Naive thymus-derived CD4-positive, alpha-beta T cell (primary cell): ENCODE measurements at places on chromosomes 1 and 21. TPM values are rescaled to one million over a fixed set of nuclear protein-coding genes. Genes with fewer than 3 reads are reported as not detected.

TESK2 gene
- total RNA-seq = 7.4 TPM

INSRR gene
- 0.43 and 0.63 TPM in 2 replicates for total RNA-seq

RAD54L gene
- 3.0 TPM for total RNA-seq

MRPS21 gene
- 67.5 TPM for total RNA-seq

C1QC gene
- total RNA-seq = not detected

PCBP3 gene
- total RNA-seq = 5.2 TPM

SYCP1 gene
- total RNA-seq = not detected

PALMD gene
- total RNA-seq = not detected in 2 replicates

CYYR1 gene
- not detected for total RNA-seq

TTC4 gene
- total RNA-seq = 22.1 and 25.8 TPM in 2 replicates

KPNA6 gene
- 51.6 TPM for total RNA-seq

GALE gene
- total RNA-seq = 8.1 TPM

SLAMF9 gene
- total RNA-seq = not detected in 2 replicates

CD53 gene
- 275 TPM for total RNA-seq

KRTAP13-2 gene
- total RNA-seq = not detected

DNA sequence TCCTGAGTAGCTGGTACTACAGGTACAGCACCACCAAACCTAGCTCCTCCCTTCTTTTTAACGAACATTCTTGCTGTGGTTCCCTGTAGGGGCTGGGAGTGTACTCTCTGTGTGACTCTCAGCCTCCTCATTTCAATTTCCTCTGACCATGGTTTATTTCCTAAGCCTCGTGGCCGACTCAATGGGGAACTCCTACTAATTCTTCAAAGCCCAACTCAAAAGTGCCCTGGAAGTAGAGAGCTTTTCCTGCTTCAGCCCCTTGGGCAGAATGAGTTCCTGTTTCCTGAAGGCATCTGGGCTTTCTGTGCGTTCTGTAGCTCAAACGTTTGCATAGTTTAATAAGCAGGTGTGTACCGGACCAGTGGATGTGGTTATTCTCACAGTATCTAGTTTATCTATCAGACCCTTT lies 70.9 kb upstream of the ACOT11 start:
- H3K27ac ChIP-seq = peak overlapping the region; percentile 64
- no peak for DNase-seq
- peaks cover 48% of the 10 kb centered on the region for H3K4me1 ChIP-seq

DNA sequence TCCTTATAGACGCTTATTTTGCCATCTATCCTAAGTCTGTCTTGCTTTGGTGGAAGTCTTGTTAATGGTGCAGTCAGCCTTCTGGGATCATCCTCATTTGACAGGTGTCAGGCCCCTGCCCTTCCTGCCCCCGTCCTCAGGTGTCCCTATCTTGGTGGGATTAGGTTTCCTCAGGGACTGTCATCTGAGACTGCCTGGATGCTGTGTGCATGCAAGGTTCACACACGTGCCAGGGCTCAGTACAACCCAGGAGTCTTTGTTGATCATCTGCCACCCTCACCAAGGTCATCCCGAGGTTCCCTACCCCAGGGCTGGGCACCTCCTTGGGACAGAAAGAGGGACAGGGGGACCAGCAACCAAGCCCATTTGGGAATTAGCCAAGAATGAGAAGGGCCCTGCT lies 18.0 kb downstream of the PADI2 start:
- H3K4me1 ChIP-seq = no peaks in the 10 kb centered on the region
- H3K4me3 ChIP-seq = no peak overlapping the region
- no peaks in the 10 kb centered on the region for H3K27me3 ChIP-seq
- no peak overlapping the region for H3K27ac ChIP-seq

- H3K4me3 ChIP-seq = no peak overlapping the region
- no peaks in the 10 kb centered on the region for H3K4me1 ChIP-seq
- peaks cover 4% of the 10 kb centered on the region for H3K36me3 ChIP-seq
- H3K27me3 ChIP-seq = no peaks in the 10 kb centered on the region
- DNase-seq = no peak
Observed at GRCh38 chr1:230913496-230913895, 45.2 kb upstream of the C1orf198 start.

GRCh38 chr1:7470904-7471638 lies 300.0 kb upstream of the VAMP3 start:
- no peak for DNase-seq
- no peak overlapping the region for H3K27ac ChIP-seq

- H3K27ac ChIP-seq = no peak overlapping the region
- no peak for DNase-seq
- peaks cover 38% of the 10 kb centered on the region for H3K4me1 ChIP-seq
- H3K4me3 ChIP-seq = no peak overlapping the region
- H3K27me3 ChIP-seq = no peaks in the 10 kb centered on the region
Observed at GRCh38 chr1:156104065-156104810, 10.3 kb upstream of the LMNA start.

DNA sequence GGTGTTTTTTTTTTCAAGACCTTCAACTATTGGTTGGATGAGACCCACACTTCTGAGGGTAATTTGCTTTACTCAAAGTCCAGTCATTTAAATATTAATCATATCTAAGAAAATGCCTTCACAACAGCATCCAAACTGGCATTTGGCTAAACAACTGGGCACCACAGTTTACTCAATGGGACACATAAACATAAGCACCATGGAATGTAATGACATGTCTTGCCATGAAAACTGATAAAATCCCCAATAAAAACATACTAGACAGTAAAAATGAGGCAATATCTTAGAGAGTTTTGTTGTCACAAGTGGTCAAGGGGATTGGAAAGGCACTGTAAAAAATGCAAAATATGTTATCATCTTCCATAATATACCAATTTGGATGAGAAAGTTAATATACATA lies 838.8 kb upstream of the ADAMTS5 start:
- no peaks in the 10 kb centered on the region for H3K36me3 ChIP-seq
- no peak overlapping the region for H3K27ac ChIP-seq
- no peak for DNase-seq
- H3K4me3 ChIP-seq = no peak overlapping the region

- H3K36me3 ChIP-seq = no peaks in the 10 kb centered on the region
- H3K4me1 ChIP-seq = peaks cover 21% of the 10 kb centered on the region
- no peaks in the 10 kb centered on the region for H3K27me3 ChIP-seq
- no peak for DNase-seq
Observed at GRCh38 chr1:113903501-113904292, 902 bp downstream of the AP4B1 start.

DNA sequence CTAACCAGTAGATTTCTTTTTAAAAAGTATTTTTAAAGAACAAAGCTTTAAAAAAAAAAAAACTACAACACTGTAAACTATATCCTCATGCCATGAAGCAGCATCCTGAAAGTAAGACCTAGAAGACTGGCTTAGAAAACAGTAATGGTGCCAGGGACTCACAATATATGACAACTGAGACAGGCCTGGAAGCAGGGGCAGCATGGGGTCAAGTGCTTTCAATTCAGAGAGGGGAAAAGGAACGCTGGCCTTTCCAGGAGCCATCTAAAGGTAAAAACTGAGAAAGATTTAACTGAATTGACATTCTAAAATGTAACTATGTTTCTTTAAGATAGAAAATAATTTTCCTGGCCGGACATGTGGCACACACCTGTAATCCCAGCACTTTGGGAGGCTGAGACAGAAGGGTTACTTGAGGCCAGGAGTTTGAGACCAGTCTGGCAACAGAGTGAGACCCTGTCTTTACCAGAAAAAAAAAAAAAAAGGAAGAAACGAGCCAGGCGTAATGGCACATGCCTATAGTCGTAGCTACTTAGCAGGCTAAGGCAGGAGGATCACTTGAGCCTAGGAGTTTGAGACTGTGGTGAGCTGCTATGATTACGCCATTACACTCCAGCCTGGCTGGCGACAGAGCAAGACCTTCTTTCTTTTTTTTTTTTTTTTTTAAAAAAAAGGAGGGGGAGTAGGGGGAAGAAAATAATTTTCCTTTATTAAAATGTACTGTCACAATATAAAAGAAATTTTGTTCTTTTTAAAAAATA lies 54.1 kb downstream of the SLC35D1 start:
- no peaks in the 10 kb centered on the region for H3K27me3 ChIP-seq
- peaks cover 4% of the 10 kb centered on the region for H3K36me3 ChIP-seq
- no peak overlapping the region for H3K4me3 ChIP-seq
- no peak overlapping the region for H3K27ac ChIP-seq
- no peaks in the 10 kb centered on the region for H3K4me1 ChIP-seq

GRCh38 chr1:14748977-14749376 lies 150.5 kb downstream of the KAZN start:
- H3K4me1 ChIP-seq = no peaks in the 10 kb centered on the region
- H3K27ac ChIP-seq = no peak overlapping the region
- no peak for DNase-seq
- H3K27me3 ChIP-seq = no peaks in the 10 kb centered on the region

- H3K4me3 ChIP-seq = no peak overlapping the region
- peaks cover 44% of the 10 kb centered on the region for H3K4me1 ChIP-seq
- no peaks in the 10 kb centered on the region for H3K27me3 ChIP-seq
Observed at GRCh38 chr1:12443151-12443550, 174.9 kb downstream of the DHRS3 start.

DNA sequence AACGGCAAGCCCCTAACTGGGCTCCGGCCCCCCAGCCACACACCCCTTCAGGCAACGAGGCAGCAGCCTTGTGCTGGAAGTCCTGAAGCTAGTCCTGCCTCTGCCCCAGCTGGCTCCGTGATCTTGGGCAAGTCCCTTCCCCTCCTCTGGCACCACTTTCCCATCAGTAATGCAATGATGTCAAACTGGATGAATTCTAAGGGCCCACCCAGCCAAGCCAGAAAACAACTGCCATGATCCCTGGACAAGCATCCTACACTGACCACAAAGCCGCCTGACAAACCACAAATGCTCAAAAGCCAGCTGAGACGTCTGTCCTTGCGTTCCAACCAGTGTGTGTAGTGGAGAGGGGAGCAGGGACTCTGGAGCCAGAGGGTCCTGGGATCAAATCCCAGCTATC lies 26.8 kb downstream of the IFFO2 start:
- H3K27me3 ChIP-seq = no peaks in the 10 kb centered on the region
- H3K4me3 ChIP-seq = no peak overlapping the region
- no peaks in the 10 kb centered on the region for H3K36me3 ChIP-seq
- DNase-seq = no peak
- no peak overlapping the region for H3K27ac ChIP-seq

GRCh38 chr1:213688655-213689054 lies 299.1 kb upstream of the PROX1 start:
- DNase-seq = no peak
- no peak overlapping the region for H3K4me3 ChIP-seq
- H3K4me1 ChIP-seq = no peaks in the 10 kb centered on the region
- H3K36me3 ChIP-seq = no peaks in the 10 kb centered on the region
- no peaks in the 10 kb centered on the region for H3K27me3 ChIP-seq

DNA sequence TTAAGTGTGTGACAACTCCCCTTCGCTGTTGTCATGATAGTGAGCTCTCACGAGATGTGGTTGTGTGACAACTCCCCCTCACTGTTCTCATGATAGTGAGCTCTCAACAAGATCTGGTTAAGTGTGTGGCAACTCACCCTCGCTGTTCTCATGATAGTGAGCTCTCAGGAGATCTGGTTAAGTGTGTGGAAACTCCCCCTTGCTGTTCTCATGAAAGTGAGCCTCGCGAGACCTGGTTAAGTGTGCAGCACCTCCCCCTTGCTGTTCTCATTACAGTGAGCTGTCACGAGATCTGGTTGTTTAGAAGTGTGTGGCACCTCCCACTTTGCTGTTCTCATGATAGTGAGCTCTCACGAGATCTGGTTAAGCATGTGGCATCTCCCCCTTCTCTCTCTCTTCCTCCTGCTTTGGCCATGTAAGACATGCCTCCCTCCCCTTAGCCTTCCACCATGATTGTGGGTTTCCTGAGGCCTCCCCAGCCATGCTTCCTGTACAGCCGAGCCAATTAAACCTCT lies 25.1 kb upstream of the LSS start:
- H3K4me3 ChIP-seq = no peak overlapping the region
- H3K36me3 ChIP-seq = peaks cover 18% of the 10 kb centered on the region
- peaks cover 14% of the 10 kb centered on the region for H3K4me1 ChIP-seq
- DNase-seq = peak; percentile 17
- no peaks in the 10 kb centered on the region for H3K27me3 ChIP-seq
- H3K27ac ChIP-seq = peak overlapping the region; percentile 22

- DNase-seq = no peak
- peaks cover 4% of the 10 kb centered on the region for H3K27me3 ChIP-seq
- H3K36me3 ChIP-seq = no peaks in the 10 kb centered on the region
- no peak overlapping the region for H3K27ac ChIP-seq
Observed at GRCh38 chr1:100536031-100536430, 1.9 kb upstream of the GPR88 start.

GRCh38 chr1:159587461-159587951 lies at the start of gene APCS:
APCS (plus strand) TSS chr1:159587826; CDS start chr1:159587922, 96 bp downstream.
- H3K27me3 ChIP-seq = no peaks in the 10 kb centered on the region
- H3K4me3 ChIP-seq = no peak within 1 kb of the TSS
- no peaks in the 10 kb centered on the region for H3K36me3 ChIP-seq
- H3K4me1 ChIP-seq = no peaks in the 10 kb centered on the region
- H3K27ac ChIP-seq = no peak within 1 kb of the TSS
- no peak for DNase-seq

DNA sequence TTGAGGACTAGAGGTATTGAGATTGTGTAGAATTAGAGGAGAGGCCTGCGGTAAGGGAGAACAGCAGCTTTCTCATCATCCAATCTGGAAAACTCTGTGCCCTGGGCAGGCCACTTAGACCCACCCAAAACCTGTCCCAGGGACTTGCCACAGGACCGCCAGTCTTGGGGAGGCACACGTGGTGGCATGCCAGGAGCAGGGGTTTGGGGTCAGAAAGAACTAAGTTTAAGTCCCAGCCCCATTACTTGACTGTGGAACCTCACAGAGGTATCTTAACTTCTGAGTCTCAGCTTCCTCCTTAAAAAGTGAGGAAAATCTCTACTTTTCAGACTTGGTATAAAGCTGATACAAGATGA lies 356.6 kb downstream of the HHAT start:
- DNase-seq = no peak
- no peak overlapping the region for H3K27ac ChIP-seq
- H3K4me3 ChIP-seq = no peak overlapping the region
- H3K4me1 ChIP-seq = no peaks in the 10 kb centered on the region

DNA sequence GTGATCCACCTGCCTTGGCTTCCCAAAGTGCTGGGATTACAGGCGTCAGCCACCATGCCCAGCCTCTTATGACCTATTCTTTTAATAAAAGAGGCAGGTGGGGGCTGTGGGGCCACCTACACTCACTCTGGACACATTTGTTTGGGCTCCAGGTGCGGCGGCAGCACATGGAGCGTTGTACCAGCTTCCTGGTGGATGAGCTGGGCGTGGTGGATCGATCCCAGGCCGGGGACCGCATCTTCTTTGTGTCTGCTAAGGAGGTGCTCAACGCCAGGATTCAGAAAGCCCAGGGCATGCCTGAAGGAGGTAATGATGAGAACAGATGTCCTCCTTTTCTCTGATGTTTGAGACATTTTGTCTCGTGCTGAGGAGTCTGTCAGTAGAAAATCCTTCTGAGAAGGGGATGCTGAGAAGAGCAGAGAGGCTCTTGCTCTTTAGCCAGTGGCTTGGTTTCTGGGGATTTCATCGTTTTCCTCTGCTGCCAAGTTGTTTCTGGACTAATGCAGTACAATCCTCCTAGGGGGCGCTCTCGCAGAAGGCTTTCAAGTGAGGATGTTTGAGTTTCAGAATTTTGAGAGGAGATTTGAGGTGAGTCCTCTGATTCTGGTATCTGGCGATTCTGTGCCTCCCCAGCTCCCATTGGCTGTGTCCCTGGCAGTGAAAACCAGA lies 17.9 kb upstream of the MIIP start:
- no peak overlapping the region for H3K4me3 ChIP-seq
- peaks cover 13% of the 10 kb centered on the region for H3K36me3 ChIP-seq
- no peak for DNase-seq
- H3K4me1 ChIP-seq = no peaks in the 10 kb centered on the region
